ENCODE measurements at places on chromosomes 16 and 17. TPM values are rescaled to one million over a fixed set of nuclear protein-coding genes. Genes with fewer than 3 reads are reported as not detected.

The RAB37 gene
- 0.82 TPM for total RNA-seq

The NOD2 gene
- under 0.01 TPM for total RNA-seq

The CMTM3 gene
- 3.3 TPM for total RNA-seq

The NUP93 gene
- 219 TPM for total RNA-seq

The NPTX1 gene
- 6.1 TPM for total RNA-seq

The NXPH3 gene
- 7.7 TPM for total RNA-seq

The PRMT7 gene
- total RNA-seq: 39.5 TPM

The EME2 gene
- 7.7 TPM for total RNA-seq

The RHBDF1 gene
- 1.6 TPM for total RNA-seq

The KRT38 gene
- not detected for total RNA-seq

All from frontal cortex (tissue), 4 donors.